Psoas muscle (tissue), 8 donors: ENCODE measurements at places on chromosomes 5 and 9. TPM values are rescaled to one million over a fixed set of nuclear protein-coding genes. Genes with fewer than 3 reads are reported as not detected.
A peak's percentile ranks its signal among the peaks of the same experiment; 100 is the strongest.

DNA sequence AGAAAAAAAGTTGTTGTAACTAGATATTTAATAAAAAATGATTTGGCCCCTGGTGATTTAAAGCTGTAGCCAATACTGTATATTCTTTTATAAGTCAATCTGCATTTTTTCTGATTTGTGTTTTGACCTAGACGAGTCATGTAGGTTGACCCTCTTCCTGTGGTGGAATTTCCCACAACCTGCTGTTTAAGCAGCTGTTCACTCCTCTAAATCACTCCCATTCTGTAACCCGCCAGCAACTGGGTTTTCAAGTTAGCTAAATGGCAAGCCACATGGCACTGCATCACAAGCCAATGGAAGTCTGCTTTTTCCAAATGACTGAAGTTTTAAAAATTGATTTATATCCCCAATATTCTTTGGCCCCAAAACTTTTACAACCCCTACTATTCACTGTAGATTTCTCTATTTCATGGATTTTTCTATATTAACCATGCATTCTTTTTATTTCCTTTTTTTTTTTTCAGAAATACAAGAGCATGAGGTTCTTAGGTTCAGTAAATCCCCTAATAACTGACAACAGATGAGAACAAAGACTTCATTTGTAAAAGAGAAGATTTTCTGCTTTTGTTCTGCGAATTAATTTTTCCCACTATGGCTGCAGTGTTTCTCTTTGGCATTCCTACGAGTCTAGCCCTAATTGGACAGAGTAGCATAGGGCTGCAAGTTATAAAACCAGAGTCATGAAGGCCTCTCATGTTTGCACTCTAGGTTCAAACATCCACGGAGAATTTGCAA is 184.5 kb upstream of the TLE4 start:
- DNase-seq: no peak

DNA sequence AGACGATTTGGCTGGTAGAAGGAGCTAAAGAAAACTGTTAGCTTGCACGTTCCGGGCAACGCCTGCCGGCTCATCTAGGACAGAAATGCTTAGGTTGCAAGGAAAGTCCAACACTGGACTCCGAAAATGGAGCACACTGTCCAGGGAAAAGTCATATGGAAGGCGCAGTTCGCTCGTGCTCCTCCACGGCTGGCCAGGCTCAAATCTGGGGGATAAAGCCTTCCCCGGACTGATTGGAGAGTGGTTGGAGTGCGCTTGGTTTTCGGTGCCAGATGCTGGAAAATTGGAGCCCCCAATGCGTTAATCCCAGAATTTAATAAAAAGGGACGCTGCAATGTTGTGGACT is 955 bp downstream of the CDH6 start:
- DNase-seq: no peak

Gene GGTA1
- 0.50 TPM for total RNA-seq

DNA sequence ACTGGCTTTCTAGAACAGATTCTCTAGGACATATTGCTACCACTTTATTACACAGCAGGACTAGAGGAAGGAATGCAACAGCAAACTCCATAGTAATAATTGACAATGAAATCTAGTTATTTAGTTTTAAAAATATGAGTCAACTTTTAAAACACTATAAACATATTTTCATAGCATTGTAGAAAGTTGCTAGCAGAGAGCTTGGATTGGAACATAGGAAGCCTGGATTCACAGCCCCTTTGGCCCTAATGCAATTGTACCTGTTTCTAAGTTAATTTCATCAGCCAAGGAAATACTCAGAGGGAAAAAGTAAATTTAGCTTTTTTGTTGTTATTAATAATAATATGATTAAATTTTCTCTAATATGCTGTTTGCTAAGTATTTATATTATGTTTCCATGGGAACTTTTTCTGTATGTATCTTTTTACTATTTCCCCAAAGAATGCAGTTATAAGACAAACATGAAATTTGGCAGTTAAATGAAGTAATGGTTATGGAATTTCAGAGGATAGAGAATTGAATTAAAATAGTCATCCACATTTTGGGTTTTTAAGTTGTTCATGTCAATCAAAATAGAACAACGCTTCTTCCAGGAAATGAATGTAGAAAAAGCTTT is 45.6 kb downstream of the VCAN start:
- DNase-seq: no peak

DNA sequence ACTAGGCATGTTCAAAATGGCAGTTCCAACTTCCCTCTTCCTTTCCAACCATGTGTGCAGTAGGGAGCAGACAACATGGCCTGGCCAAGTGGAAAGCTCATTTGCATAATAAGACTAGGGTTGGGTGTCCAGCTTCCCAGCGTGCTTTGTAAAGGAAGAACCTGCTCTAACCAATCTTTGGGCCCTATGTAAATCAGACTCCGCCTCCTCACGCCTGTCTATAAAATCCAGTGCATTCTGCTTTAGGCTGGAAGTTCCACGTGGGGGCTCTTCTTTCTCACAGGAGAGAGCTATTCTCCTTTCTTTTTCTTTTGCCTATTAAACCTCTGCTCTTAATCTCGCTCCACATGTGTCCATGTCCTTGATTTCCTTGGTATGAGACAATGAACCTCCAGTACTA is 83.4 kb downstream of the GCNT1 start:
- DNase-seq: no peak

DNA sequence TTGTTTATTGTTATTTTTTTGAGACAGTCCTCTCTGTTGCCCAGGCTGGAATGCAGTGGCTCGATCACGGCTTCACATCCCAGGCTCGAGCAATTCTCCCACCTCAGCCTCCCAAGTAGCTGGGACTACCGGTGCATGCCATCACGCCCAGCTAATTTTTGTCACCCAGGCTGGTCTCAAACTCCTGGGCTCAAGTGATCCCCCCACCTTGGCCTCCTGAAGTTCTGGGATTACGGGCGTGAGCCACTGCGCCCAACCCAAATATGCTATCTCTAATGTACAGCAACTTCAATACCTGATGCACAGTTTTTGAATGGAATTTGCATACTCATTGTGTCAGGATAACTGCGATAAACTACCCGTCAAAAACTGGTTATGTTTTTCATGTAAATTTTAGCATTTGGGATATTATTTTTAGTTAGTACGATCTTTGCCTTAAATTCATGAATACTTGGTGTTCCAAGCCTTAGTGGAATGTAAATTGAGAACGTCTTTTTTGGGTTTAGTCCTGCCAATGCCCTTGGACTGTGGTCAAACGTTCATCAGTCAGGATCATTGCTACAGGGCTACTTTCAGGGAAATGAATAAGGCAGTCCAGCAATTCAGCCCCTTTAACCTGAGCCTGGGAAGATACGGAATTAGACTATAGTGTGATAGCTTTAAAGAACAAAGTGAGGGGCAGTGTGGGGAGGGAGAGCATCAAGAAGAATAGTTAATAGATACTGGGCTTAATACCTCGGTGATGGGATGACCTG is 4.4 kb downstream of the UGCG start:
- DNase-seq: no peak

Gene AOPEP
- 46.4 TPM for total RNA-seq

DNA sequence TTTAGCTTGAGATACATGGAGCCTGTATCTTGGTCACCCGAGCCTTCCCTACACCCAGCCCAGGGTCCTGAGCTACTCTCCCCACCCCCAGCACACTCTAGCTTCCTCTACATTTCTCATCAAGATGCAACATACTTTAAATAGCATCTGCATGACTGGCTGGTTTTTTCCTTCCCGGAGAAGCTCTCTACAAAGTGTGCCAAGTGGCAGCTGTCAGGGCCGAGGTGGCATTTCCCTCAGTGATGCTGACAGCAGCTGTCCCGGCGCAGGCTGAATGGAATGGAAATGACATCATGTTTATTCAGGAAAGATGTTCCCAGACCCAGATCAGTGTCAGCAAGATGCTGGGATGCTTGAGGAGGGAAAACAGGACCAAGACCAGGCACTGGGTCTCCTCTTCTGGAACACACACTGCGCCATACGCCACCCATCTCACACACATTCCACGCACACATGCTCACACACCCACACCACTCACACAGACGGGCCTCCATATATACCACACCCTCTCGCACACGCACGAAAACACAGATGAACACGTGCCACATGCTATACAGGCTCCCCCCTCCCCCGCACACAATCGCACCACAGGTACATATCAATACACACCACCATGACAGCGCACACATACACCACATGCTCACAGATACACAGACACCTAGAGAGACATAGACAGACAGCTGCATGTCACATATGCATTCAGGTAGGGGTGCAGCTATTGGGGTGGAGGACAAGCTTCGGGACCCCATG is 67.8 kb downstream of the LHX2 start:
- peak; percentile 71 for DNase-seq

- DNase-seq: no peak
Observed at GRCh38 chr5:176360894-176361436, 599 bp downstream of the KIAA1191 start.

- no peak for DNase-seq
Observed at GRCh38 chr9:73074176-73074708, 77.4 kb upstream of the ANXA1 start.

GRCh38 chr9:79292731-79293280 is 279.0 kb upstream of the TLE4 start:
- DNase-seq: no peak

GRCh38 chr9:120531683-120532300 is 48.2 kb downstream of the CDK5RAP2 start:
- DNase-seq: no peak

Gene RFESD
- 3.9 TPM for total RNA-seq

DNA sequence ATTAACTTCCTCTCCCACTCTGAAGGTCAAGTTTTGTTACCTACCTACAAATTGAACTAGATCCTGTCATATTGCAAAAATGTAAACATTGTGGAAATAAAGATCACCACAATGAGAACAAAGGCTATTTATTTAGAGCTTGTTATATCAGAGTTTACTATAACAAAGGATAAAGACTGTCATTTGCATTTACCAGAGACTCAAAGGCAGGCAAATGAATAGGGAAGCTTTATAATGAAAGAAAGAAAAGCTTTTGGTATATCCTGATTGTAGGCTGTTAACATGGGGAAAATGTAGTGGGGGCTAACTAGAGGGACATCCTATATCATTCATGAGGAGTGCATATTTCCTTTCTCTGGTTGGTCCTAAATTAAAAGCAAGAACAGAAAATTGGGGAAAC is 403.5 kb upstream of the TYRP1 start:
- no peak for DNase-seq

- no peak for DNase-seq
Observed at GRCh38 chr9:111078391-111079038, 40.2 kb upstream of the LPAR1 start.

Gene PCDHB12
- total RNA-seq: 0.93 TPM

DNA sequence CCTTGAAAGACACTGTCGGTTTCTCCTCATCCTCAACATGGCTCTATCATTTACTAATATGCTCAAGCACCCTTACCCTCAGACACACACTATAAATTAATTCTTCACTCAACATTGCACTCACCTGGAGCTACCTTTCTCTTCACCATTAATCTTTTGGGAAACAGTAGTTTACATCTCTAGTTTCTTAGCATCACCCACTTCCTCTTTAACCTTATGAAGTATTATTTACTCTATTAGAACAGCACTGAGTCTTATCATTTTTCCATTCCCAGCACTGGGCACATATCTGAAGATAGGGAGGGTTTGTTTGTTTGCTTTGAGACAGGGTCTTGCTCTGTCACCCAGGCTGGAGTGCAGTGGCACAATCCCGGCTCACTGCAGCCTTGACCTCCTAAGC is 213.5 kb downstream of the SMARCA2 start:
- no peak for DNase-seq

GRCh38 chr5:172630986-172631385 is 10.1 kb upstream of the NEURL1B start:
- no peak for DNase-seq

Gene SYK
- total RNA-seq: 2.8 TPM

DNA sequence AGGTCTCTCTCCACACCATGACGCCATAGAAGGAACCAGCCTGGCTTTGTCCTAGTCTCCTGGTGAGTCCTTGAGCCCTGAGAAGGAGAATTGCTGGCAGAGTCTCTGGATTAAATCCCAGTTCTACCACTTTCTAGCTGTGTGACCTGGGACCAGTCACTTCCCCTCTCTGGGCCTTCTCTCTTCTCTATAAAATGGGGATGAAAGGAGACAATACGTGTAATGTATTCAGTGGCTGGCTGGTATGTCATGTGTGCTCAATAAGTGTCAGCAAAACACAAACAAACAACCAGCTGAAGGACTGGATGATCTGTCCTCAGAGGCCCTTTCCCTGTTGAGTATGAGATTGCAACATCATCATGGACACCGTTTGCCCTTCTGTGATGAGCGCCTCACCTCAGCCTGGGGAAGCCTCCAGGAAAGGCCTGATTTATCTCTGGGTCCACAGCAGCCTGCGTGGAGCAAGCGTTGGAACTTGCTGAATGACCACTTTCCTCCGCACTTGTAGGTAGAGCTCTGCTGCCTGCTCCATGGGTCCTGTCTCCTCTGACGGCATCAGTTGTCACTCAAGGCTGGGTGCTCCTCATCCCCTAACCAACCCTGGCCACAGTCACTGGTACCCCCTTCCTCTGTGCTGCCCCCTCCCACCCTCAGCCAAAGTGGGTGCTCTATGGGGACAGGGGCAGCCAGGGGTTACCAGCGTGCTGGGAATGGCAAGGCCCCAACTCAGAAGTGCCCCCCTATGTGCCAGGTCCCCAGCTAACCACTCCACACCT is 3.6 kb upstream of the NR5A1 start:
- no peak for DNase-seq

Gene MARCOL
- total RNA-seq: not detected

DNA sequence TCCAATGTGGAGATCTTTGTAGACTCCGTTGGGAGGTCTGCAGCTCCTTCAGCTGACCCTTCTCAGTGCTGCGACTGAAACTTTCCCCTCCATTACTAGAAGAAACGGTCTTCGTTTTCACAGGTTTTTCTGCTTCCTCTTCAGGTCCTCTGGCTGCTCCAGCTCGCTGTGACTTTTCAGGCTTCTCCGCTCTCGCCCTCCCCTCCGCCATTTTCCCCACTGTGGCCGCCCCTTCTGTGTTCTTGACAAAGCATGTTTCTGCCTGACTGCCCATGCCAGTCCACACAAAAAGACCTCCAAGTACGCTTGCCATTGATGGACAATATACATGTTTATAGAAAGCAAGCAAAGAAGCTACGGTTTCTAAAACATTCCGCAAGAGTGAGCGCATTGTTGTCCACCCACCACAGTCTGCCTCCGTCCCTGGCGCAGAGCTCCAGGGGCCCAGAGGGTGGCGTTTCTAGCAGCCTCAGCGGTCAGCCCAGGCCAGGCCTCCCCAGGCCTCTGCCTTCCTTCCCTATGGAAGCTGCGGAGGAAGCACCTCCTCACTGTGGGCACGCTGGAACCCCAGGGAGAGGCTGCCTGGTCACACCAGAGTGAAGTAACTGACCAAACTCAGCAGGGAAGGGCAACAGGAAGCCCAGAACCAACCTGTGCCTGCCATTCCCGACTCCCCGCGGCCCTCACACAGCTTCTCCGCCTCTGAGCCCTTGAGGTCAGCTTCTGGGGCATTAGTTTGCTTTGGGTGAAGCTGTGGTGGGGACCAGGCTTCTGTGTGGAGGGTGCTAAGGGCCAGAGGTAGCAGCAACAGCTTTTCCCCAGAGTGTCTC is 19.9 kb upstream of the S1PR3 start:
- DNase-seq: no peak

GRCh38 chr5:32664523-32664922 is 46.6 kb upstream of the NPR3 start:
- DNase-seq: no peak

Gene CIZ1
- total RNA-seq: 102 TPM

Gene RNF180
- total RNA-seq: 7.3 TPM
